Ammon's horn (tissue), 1 donor: ENCODE measurements at places on chromosomes 7 and 10.
A peak's percentile ranks its signal among the peaks of the same experiment; 100 is the strongest.

DNA sequence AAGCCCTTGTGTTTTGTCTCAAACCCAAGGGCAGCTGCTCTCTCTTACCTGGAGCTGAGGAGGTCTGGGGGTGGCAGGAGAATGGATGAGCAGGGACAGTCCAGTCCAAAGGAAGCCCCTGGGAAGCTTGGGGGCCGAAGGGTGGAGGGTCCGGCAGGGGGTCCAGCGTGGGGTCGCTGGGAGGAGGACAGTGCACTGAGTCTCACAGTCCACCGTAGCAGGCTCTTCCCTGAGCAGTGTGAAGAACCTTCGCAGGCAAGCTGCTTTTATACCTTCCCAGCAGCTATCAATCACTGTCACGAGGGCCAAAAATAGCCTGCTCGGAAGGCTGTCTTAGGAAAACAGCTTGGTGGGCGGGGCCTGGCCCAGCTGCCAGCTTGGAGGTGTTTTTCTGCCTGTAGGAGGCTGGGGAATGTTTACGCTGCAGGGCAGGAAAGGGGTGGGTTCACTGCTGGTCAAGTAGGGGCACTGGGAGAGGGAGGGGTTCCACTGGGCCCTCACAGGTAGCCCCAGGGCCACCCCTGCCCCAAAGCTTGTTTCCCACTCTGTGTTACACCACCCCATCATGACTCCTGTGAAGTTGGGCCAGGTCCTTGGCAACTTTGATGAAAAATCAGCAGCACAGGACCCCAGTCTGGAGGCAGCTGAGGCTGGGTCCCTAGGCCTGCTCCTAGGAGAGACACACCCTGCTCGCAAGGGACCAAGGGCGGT lies at the start of gene DEPP1:
Gene DEPP1, minus strand, starts transcription at position 240 of the 711 bp plus-strand sequence. CDS start 779 bp downstream, outside the sequence.
- peak; percentile 87 for DNase-seq

DNA sequence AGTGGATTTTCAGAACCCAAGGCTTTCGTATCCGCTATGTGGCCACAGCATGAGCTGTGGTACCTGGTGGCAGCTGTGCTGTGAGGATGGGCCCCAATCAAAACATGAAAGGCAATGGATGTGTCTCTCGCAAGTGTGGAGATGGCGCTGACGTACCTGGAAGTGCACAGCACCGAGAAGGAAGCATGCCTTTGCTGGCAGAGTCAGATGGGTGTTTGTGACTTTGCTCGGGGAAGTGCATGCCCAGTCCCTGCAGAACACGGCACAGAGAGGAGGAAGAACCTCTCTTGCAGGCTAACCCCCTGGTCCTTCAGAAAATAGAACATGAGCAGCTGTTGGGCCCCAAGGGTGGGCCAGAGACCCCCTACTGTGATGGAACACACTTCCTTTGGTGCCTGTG lies 654.1 kb upstream of the ZWINT start:
- DNase-seq, result no peak

DNA sequence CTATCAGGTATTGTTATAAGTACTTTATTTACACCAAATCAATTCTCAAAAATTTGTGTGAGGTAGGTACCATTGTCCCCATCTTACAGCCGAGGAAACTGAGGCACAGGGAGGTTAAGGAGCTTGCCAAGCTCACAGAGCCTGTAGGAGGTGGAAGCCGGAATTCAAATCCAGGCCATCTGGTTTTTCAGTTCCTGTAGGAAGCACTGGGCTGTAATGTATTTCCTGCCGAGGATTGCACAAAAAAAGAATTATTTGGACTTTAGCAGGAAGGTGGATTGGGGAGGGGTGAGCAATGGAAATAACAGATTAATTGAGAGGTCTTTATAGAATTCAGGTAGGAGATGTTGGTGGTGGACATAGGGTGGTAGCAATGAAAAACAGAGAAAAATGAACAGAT lies 315.3 kb upstream of the AUTS2 start:
- DNase-seq, result no peak

GRCh38 chr7:30347226-30348082 lies 63.1 kb downstream of the ZNRF2 start:
- no peak for DNase-seq

DNA sequence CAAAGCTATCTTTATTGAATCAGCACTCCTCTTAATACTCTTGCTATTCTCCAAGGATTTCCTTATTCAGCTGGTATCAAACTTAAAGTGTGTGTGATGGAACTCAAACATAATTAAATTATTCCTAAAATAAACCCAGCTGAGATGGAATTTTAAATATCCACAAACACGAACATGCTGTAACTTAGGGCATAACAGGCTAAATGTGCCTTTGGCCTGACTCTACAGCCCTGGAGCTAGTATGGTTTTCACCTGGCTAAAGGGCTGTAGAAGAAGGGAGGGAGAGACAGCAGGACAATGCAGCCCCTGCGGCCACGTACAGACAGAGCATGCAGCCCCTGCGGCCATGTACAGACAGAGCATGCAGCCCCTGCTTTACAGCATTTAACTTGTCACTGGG lies 34.0 kb downstream of the ESYT2 start:
- DNase-seq, result no peak
